Activated CD4-positive, alpha-beta T cell treated with anti-CD3 and anti-CD28 coated beads for 24 hours (primary cell): ENCODE measurements at places on chromosomes 12 and 14.

GRCh38 chr14:23443411-23443812 lies 8.0 kb upstream of the MYH7 start:
- DNase-seq, result no peak

- DNase-seq, result no peak
Measured at GRCh38 chr14:51119411-51120051, 24.6 kb upstream of the TRIM9 start.

DNA sequence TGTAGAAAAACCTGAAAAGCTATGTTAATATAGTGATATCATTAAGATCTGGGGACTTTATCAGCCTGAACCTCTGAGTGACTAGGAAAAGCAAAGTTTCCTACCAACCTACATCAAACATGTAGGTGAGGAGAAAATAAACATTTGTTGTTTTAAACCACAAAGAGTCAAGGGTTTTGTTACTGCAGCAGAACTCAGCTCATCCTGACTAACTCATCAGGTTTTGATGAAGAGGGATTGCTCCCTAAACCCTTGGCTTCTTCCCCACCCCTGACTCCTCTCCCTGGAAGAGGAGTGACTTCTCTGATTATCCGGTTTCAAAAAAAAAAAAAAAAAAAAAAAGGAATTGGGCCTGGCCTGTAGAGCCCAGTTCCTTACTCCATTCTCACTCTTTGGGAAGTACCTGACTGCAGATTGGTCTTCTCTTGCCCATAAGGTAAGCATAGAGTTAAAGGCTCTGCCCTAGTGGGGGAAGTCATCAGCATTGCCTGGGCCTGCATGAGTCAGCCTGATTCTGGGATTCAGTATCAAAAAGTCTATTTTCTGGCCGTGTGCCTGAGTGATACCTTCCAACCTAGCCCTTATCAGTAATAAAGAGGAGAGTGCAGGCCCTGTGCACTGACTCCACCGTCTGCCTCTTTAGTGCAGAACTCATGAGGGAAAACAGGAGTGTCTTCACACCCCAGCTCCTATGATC lies 16.9 kb downstream of the BDKRB1 start:
- no peak for DNase-seq

DNA sequence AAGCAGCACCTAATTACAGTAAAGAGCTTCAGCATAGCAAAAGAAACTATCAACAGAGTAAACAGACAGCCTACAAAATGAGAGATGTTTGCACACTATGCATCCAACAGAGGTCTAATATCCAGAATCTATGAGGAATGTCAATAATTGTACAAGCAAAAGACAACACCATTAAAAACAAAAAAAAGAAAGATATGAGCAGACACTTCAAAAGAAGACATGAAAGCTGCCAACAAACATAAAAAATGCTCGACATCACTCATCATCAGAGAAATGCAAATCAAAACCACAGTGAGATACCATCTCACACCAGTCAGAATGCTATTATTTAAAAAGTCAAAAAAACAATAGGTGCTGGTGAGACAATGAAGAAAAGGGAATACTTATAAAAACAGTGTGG lies 273.1 kb downstream of the TMTC2 start:
- DNase-seq, result no peak

GRCh38 chr12:16136219-16136988 lies 141.1 kb downstream of the SLC15A5 start:
- DNase-seq, result no peak

DNA sequence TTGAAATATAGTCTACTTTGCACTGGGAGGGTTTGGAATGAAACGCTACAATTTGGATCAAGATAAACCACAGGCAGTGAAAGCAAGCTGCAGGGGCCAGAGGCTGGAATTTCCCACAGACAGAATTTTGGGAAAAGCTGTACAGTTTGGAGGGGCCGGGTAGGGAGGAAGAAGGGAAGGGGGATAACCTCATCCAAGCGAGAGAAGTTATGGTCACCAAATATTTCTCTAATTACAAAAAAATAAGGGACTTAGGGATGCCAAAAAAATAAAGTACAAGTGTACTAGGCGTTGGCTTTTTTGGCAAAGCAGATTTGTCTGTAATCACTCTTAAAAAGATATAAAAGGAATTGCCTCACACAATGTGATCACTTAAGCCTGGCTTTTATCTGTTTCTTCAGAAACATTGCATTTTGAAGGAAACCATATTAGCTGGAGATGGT lies 31.2 kb upstream of the ADGRD1 start:
- DNase-seq, result no peak

DNA sequence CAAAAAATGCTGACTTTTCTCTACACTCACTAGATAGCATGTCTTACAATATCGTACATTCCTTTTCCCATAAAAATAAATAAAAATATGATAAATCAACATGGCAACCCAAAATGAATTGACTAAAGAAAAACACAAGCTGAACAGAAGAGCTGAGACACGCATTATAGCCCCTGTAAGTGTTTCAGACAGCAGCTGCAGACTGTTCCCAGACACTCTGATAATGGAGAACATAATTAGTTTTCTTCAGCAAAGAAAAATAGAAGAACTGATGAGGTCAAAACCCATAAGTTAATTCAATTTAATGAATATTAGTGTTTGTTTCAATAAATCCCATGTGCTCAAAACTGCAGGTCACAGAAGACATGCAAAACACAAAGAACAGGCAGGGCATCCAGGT lies 23.8 kb downstream of the ST8SIA1 start:
- no peak for DNase-seq

DNA sequence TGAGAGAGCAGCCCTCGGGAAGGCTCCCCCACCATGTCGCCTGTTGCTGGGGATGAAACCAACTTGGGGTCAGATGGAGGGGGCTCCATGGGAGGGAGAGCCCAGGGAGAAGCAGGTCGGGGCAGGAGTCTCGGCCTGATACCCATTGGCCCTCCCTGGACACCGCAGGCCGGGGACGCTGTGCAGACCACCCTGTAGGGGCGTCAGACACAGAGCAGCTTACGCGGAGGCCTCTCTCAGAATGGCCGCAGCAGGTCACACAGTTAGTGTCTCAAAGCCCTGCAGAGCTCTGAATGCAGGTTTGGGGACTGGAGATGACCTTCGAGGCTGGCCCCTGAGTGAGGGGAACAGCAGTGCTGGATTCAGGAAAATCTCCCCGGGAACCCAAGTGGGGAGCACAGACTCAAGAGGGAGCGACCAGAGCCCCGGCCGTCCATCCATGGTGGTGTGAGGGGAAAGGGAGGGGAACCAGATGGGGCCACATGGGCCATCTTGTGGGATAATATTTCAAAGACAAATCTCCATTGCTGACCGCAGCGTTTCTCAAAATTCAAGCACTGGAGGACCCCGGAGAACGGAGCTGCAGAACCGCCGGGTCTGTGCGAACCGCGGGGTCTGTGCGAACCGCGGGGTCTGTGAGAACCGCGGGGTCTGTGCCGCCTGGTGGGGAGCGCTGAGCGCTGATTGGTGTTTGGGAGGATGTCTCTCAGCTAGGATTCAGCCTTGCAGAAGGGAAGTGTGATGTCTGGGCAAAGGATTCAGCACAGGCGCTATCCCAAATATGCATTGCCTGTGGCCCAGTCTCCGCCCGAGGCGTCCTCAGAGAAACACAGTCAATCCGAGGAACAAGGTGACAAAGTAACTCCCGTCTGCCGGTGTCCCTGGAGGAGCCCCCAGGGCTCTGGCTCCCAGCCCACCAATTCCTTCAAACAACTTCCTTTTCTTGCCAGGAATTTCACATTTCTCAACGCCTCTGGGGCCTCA lies 324.4 kb upstream of the RTL1 start:
- no peak for DNase-seq

- peak; percentile 75 for DNase-seq
Measured at GRCh38 chr14:64504310-64504896, at the start of gene ZBTB1. Gene ZBTB1 (plus strand): TSS chr14:64504770. CDS start chr14:64521505, 16,735 bp downstream.

DNA sequence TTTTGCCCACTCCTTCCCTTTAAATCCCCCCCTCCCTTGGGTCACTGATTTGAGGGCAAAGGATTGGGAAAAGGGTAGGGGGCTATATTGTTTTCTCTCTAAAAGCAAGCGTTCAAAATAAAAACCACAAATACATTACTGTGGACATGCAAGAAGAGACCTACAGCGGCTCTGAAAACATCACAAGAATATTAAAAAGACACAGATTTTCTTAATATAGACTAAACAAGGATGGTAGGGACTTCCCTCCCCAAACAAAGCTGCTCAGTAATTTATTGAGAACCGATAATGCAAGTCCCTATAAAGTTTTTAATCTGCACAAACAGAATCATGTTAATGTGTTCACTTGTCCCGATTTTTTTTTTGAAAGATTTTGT lies 12.9 kb downstream of the TBX3 start:
- DNase-seq, result no peak

GRCh38 chr12:14784471-14784870 lies 18.8 kb downstream of the WBP11 start:
- no peak for DNase-seq

DNA sequence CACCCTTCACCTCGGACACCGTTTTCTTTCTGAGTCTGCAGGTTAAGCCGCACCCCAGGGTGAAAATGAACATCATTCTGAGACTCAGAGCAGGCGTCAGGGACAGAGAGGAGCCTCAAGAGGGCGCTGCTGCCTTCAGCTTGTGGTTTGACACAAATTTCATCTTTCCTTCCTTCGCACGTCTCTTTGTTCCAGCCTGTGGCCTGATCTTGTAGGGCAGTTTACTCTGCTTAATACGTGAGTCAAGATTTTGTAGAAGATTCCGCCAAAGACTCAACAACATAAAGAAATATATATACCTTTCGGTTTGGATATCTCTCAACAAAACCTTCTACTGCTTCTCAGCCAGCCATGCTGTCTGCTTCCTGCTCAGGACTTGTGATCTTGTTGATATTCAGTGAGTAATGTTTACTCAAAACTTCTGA lies 329.3 kb upstream of the OR4E1 start:
- DNase-seq, result peak; percentile 59

- DNase-seq, result no peak
Measured at GRCh38 chr14:84282618-84283017, 1247.3 kb upstream of the FLRT2 start.

- DNase-seq, result no peak
Measured at GRCh38 chr14:28264306-28264705, 502.3 kb upstream of the FOXG1 start.

DNA sequence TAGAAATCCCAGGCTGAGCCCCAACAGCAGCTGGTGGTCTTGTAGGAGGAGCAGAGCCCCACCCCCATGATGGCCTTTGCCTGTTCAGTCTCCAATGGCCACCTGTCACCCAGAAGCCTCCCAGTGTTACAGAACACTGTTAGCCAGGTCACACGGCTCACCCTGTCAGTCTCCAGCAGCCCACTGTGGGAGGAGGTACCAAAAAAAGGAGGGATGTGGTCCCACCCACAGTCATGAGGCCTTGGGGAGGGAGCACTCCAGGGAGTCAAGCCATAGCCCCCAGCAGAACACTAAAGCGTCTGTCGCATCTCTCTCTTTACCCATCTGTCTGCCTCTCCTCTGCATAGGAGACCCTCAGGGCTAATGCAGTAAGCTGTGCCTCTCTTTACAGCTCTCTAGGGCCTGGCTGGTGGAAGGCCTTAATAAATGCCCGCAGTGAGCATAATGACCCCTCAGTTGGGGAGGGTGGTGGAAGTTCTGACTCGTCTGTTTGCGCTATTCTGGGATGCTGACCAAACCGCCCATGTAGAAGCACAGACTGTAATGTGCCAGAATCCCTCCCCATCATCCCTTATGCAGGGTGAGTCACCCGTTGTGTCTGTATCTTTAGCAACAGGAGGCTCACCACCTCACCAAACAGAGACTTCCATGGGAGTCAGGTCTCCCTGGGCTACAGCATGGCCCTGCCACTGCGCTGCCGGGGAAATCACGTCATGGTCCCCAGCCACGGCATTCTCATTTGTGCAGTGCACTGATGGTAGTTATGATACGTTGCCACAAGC lies 14.6 kb downstream of the C14orf132 start:
- DNase-seq, result no peak

DNA sequence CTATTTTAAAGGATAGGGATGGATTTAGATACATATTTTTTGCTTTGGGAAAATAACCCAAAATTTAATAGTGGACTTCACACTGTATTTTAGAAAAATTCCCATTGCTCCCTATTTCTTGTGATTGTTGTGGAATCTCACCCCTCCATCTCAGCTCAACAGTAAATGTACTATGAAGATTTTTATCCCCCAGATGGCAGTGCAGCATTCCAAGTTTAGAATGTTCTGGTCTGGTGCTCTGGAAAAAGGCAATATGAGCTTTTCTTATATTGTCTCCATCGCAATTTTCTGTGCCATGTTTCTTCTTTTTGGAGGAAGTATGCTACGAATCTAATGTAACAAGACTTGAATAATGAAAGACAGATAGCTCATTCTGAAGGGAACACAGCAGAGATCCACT lies 471.7 kb upstream of the SYT1 start:
- no peak for DNase-seq

GRCh38 chr12:105481392-105482300 lies 151.2 kb downstream of the C12orf75 start:
- DNase-seq, result no peak

- no peak for DNase-seq
Measured at GRCh38 chr12:12964255-12964654, 12.3 kb upstream of the GPRC5D start.

DNA sequence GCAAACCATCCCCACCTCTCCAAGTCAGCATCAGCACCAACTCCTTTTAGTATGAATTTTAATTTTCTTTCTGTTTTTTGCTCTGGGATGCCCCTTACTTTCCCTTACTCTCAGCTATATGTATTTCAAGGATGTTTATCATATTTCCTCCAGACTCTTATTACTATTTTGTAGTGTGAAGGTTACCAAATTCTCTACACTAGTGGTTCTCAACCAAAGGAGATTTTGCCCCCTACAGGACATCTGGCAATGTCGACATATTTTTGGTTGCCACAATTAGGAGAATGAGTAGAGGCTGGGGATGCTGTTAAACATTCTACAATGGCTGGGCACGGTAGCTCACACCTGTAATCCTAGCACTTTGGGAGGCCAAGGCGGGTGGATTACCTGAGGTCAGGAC lies 29.1 kb upstream of the SOS2 start:
- no peak for DNase-seq

DNA sequence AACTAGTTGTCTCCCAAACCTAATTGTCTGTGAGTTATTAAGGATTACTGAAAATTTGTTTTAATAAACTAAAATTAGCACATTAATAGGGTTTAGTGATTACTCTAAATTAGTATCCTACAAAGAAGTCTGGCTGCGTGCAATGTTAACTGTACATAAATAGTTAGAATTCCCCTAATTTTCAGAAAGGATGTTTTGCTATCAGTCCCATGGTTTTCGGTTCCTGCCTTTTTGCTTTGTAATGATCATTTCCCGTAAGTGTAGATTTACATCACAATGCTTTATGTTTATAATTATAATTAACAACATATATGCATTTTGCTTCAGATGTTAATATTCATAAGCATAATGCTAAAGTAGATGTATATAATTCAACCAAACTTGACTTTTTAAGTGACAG lies 19.8 kb upstream of the LYZ start:
- DNase-seq, result no peak

DNA sequence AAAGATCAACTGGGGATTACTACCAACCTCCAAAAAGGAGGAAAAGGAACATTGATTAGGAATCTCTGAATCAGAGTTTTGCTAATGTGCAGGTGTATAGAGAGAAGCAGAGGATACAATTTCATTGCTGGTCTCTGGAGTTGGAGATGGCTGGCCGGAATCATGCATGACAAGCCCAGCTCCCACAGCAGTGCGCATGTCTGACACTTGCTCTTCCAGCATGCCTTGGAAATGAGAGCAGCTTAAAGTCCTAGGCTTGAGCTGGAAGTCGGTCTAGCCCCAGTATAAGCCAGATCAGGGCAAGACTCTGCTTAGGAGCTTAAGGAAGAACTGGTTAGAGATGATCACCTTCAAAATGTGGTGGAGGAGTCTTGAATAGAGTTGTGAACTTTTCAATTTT lies 742.8 kb downstream of the DIO2 start:
- no peak for DNase-seq
